H9 (cell line): ENCODE measurements at places on chromosomes 12 and 14. TPM values are rescaled to one million over a fixed set of nuclear protein-coding genes. Genes with fewer than 3 reads are reported as not detected.
A peak's percentile ranks its signal among the peaks of the same experiment; 100 is the strongest.

DNA sequence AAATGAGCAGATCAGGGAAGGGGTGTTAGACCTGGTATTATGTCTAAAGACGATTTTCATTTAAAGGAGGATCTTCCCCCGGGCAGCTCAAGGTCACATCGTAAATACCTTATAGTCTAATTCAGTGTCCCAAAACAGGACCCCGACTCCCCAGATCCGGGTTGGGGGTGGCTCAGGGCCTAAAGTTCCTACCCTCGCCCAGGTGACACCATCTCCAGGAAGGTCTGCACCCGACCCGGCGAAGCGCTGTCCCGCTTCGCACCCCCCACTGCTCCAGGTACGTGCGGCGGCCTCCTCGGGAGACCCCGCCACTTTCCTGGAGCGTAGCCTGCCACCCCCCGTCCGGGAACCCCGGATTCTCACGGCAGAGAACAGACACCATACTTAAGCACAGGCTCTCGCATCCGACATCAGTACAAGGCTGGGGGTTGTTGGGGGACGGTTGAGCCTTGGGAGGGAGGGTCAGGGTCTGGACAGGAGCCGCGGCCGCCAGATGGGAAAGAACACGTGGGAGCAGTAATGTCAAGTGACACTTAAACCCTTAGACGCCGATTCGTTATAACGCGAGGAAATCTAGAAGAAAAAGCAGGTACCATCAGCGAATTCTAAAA lies 556 bp downstream of the TIMM9 start:
- peak; percentile 72 for DNase-seq

GRCh38 chr14:93163564-93163963 lies 21.1 kb downstream of the MOAP1 start:
- DNase-seq, result no peak

GRCh38 chr12:117098361-117099217 lies 627 bp downstream of the TESC start:
- DNase-seq, result no peak

DNA sequence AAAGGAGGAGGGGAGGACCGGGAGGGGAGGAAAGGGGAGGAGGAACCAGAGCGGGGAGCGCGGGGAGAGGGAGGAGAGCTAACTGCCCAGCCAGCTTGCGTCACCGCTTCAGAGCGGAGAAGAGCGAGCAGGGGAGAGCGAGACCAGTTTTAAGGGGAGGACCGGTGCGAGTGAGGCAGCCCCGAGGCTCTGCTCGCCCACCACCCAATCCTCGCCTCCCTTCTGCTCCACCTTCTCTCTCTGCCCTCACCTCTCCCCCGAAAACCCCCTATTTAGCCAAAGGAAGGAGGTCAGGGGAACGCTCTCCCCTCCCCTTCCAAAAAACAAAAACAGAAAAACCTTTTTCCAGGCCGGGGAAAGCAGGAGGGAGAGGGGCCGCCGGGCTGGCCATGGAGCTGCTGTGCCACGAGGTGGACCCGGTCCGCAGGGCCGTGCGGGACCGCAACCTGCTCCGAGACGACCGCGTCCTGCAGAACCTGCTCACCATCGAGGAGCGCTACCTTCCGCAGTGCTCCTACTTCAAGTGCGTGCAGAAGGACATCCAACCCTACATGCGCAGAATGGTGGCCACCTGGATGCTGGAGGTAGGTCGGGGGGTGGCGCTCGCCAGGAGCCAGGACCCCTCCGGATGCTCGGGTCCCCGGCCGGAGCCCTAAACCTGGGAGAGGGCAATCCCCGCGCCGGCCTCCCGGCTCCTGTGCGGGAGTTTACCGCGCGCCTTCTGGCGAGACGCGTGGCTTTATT lies at the start of gene CCND2:
CCND2 (plus strand) TSS at position 111 of the 744 bp plus-strand sequence; CDS start at position 390, 279 bp downstream.
- DNase-seq, result peak; percentile 96

DNA sequence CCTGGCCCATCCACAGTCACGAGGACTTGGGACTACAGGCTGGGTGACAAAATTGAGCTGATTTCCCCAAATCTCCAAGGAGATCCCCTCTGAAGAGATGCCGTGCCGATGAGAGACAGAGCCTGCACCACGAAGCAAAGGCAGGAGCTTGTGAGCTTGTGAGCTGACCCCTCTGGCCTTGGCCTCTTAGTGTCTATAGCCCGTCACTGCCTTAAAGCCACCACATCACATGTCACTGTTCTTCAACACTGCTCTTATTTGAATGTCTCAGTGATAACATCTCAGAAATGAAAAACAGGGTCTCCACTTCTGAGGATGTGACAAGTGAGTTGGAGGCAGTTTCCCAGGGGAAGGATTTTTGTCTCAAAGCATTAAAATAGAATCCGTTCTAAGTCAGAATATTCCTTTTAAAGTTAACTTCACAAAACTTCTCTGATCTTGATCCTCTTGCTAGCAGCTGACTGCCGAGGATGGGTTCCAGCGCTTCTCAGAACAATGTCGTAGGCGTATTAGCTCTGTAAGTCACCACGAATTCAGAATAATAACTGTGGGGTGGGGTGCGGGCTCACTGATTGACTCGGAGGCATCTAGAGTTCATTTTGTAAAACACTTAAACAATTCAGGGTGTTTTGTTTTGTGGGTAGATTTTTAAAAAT lies 37.5 kb downstream of the CHST11 start:
- DNase-seq, result no peak

GRCh38 chr12:113777751-113778150 lies 188.4 kb downstream of the RBM19 start:
- DNase-seq, result no peak

LRRC10 gene
- not detected in 2 replicates for total RNA-seq

GRCh38 chr14:29810682-29811081 lies 117.0 kb downstream of the PRKD1 start:
- no peak for DNase-seq

DNA sequence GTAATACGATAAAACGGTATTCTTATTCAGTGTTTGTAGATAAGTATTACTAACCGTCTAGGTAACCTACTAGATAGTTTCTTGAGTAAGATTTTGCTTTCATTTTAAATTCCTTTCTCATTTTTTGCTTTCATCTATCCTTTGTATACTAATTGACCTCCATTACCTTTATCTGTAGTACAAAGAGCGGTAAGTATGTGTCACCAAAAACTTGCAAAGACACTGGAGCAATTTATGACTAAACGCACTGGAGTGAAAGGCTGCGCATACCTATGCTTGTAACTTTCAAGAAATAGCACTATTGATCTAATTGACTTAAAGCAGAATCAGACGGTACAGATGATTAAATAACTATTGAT lies 1.7 kb downstream of the ARHGAP5 start:
- no peak for DNase-seq

DNA sequence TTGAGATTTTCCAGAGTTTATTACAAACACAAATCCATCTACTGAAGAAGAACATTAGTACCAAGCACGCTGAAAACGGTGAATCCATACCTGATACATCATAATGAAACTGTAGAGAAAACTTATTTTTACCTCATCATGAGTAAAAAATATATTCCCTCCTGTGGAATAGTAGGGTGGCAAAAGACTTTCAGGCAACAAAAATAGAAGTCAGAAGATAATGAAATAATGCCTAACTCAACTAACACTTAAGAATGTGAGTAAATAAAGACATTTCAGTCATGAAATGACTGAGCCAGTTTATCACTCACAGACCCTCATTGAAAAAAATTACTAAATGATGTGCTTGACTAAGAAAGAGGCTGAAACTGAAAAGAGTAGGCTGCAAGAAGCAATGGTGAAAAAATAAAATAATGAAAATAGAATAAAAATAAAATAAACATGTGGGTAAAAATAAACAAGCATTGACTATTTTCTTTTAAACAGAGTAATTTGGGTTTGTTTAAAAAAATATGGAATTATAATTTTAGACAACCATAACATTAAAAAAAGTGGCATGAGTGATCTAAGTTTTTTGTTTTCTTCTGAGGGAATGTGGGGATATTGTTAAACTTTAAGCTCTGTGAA lies 148.6 kb downstream of the ASCL1 start:
- DNase-seq, result no peak

- DNase-seq, result no peak
Measured at GRCh38 chr14:90911121-90911520, 94.9 kb upstream of the TTC7B start.

DNA sequence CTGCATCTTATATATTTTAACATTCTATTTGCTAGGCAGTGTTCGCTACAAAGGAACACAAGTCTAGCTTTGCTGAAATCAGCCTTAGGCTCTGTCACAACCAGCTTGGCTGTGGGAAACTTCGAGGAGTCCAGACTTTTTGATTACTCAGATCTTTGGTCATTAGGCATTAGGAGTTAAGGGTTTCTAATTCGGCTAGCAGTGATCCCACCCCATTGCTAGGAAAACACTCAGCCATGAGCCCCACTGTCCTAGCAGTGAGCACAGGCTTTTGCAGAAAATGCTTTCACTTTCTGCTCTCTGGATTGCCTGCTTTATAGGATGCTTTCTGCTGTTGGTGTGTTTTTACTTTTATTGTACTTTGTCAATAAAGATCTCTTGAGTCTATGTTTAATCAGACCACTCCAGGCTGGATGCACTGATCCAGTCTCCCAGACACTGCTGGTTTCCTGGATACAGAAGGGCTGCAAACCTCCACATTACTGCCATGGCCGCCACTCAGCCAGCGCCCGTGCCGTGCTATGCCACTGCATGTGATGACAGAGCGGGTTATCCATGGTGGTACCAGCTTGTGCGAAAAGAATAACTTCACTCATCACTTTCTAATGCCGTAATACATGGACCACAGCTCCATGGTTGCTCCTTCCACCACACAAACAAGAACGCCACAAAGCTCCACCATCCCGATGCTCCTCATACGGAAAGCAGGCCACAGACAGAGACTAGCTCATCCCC lies 41.0 kb upstream of the PYGL start:
- DNase-seq, result no peak

KRT83 gene
- total RNA-seq, result not detected in 2 replicates

BCDIN3D gene
- 3.3 and 3.5 TPM in 2 replicates for total RNA-seq

DNA sequence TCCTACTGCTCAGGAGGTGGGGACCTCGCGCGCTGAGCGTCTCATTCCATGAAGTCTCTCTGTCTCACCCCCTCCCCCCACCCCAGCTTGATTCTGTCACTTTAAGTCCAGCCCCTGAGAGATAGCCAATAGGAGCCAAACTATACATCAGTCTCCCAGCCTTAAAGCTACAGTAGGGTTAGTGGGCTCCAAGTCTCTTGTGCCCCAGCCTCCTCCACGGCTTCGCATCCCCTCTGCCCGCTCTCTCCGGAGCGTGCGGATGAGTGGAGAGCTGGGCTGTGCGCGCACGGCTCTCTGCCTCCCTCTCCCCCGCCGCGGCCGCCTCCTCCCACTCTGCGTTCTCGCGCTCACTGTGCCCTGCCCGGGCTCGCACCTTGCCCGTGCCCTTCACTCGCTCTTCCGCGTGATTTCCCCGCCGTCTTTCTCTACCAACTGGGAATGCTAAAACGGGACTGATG lies at the start of gene ESRRB:
ESRRB (plus strand) TSS at position 191 of the 458 bp plus-strand sequence; CDS start at position 456, 265 bp downstream.
- DNase-seq, result peak; percentile 63

- no peak for DNase-seq
Measured at GRCh38 chr14:23828616-23829015, 125.0 kb upstream of the DHRS4 start.

- no peak for DNase-seq
Measured at GRCh38 chr14:61512026-61512834, 183.1 kb upstream of the HIF1A start.

ASIC1 gene
- 3.9 and 4.0 TPM in 2 replicates for total RNA-seq

GRCh38 chr12:774051-774614 lies 21.8 kb downstream of the WNK1 start:
- no peak for DNase-seq

DNA sequence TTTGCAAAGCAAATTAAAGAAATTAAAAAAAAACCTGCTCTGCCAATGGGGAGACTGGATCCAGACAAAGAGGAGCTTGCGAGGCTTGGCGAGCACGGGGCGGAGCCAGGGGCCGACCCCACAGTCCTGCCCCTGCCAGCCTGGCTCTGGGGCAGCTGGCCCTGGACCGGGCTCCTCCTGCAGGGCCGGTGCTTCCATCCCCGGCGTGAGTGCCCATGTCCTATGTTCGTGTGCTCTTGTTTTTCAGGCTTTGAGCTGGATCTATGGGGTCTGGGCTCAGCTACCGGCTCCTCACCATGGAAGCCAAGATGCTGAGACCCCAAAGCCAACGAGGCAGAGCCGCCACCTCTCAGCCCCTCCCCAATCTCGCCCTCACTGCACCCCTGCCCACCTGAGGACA lies 176.8 kb downstream of the KIF26A start:
- DNase-seq, result peak; percentile 12

- no peak for DNase-seq
Measured at GRCh38 chr12:30643366-30643765, 52.3 kb downstream of the IPO8 start.

TSPAN31 gene
- total RNA-seq, result 18.8 and 20.0 TPM in 2 replicates

DNA sequence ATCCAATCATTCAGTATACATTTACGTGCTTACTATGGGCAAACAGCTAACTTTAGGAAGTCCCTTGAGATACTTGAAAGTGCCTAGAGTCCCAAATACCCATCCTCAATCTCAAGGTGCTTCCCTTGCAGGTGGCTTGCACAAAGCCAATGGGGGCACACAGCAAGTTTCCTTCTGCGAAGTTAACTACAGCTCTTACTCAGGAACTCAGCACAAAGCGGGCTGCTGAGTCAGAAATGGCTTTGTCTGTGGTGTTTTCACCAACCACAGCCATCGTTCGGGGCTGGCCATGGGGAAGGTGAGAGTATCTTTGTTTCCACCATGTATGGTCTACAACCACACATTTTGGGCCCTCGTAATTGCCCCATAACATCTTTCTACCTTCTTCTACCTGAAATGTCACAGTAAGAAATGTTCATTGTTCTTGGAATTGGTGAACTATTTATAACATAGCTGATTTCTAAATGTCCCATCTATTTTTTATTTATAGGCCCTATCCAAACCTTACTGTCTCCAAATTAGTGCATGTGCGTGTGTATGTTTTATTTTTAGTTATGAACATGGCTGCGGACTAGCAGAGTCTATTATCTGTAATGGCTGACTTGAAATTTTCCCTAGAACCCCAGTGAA lies 13.9 kb downstream of the MFAP5 start:
- DNase-seq, result no peak

DNA sequence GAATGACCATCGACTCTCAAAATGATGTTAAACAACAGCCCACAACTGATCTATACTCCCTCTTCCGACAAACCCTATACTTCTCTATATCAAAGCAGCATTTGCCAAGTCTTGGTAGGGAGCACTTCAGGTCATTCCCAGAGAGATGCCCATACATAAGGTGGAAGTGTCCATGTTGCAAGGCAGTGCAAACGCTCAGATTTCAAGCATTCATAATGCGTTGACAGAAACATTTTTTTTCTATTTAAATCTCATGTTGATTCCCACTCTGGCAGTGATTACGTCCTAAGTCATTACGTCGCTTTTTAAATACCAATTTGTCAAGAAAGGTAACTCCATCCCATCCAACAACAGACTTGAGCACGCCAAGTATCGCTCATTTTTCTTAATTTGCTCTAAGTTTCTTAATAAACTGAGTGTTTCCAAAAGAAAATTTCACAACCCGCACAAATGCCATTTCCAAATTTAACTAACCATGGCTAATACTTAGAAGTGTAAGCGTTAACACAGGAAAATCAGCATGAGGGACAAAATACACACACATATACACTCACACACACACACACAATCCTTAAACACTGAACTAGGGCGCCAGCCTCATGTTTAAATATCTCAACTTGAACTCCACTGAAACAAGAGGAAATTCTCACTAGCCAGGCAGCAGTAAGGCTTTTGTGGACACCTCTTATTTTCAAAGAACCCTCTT lies 1.1 kb downstream of the GXYLT1 start:
- DNase-seq, result no peak
